Stimulated activated CD8-positive, alpha-beta memory T cell treated with anti-CD3 and anti-CD28 coated beads, Interleukin-12 subunit alpha, Interleukin-12 subunit beta, amount 100 ng/mL, for 4 hours (primary cell): ENCODE measurements at places on chromosomes 3 and 15.

- DNase-seq = no peak
These were observed 788 bp upstream of the DLG1 start for GRCh38 chr3:197298945-197299854.

GRCh38 chr15:27855137-27855536 lies 244.0 kb downstream of the OCA2 start:
- no peak for DNase-seq

DNA sequence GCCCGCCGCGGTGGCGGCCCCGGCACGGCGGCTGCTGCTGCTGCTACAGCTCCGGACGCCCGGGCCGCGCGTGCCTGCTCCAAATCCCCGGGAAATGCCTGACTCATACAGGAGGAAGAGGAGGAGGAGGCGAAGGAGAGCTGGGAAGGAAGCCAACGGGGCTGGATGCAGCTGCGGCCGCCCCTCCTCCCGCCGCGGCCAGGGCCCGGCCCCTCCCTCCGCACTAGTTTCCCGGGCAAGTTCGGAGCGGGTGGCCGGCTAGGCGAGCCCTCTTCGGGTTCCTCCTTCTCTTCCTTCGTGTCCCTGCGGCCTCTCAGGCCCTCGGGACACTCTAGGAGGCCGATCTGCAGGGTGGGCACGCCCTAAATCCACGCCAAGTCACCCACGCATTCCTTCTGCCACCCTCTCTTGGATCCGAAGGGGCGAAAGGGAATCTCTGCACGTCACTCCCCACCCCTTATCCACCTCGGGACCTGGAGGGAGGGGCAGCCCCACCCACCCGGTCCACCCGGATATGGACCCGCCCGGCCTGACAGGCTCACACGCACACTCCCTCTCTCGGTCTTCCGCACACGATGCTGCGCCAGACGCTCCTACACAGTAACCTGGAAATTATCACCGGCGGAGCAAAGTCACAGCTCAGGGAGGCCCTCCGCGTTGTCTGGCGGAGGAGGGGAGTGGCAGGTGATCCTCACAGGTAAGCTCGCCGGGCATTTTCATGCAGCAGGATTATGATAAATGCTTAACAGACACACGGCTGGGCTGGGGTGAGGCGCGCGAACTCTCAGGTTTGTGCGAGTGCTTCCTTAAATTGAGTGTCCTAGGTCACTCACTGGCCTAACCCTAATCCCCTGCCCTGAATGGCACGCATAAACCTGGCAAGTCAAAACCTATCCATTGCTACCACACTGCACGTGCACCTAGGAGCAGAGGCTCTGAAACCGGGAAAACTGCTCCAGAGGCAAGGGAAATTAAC lies at the start of the genes OSBPL10 and ZNF860:
TSS of gene OSBPL10 (minus strand) at position 57 of the 976 bp plus-strand sequence. CDS start 83 bp downstream, outside the sequence.
TSS of gene ZNF860 (plus strand) at position 545 of the 976 bp plus-strand sequence. CDS start 7,330 bp downstream, outside the sequence.
- no peak for DNase-seq

GRCh38 chr15:26323566-26323965 lies 449.3 kb downstream of the GABRB3 start:
- DNase-seq = no peak

GRCh38 chr15:90358124-90359033 lies 6.3 kb downstream of the ZNF774 start:
- no peak for DNase-seq

DNA sequence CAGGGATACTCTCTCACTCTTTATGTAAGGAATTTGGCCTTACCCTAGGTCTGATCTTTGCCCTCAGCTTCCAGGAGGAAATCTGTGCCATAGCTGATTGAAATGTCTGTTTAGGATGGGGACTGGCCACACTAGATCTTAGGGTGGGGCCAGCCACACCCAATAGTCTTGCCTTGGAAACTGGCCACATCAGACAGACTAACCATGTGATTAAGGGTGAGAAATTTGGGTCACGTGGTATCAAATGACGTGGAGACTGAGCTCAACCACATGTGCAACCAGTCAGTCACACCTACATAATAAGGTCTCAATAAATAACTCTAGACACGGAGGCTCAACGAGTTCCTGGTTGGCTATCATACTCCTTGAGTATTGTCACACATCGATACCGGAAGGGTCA lies 113.5 kb downstream of the CNTN3 start:
- no peak for DNase-seq

GRCh38 chr3:170766253-170766652 lies 103.7 kb downstream of the RPL22L1 start:
- DNase-seq = no peak

DNA sequence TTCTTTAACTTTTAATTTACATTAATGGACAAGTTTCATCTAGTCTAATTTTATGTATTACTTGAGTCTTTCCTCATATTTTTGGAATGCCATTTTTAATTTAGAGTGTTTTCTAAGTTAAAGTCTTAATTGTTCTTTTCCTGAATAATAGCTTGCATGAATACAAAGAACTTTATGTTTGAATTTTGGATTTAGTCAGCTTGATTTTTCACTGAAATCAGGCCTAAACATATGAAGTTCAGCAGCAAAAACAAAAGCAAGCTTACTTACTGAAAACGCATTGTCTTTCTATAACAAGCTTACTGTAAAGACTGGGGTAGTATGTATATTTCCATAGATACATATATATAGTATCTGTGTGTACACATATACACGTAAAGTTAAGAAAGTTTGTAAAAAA lies 126.0 kb downstream of the ZBTB20 start:
- no peak for DNase-seq

DNA sequence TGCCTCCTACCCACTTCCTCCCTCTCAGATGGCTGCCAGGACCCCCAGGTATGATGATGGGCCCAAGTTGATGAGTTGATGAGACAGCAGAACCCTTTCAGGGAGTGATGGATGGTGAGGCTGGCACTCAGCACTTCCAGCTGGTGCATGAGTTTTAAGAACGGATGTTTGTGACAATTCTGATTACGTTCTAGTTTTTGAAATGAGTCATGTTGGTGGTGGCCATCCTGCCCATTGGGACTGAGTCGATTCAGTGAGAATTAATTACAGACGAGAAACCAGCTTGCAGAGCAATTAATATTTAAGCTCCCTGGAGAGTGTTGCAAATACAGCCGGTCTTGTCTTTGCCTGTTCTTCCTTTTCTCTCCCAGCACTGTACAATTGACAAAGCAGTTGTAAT lies 56.9 kb upstream of the NR2C2 start:
- DNase-seq = no peak

DNA sequence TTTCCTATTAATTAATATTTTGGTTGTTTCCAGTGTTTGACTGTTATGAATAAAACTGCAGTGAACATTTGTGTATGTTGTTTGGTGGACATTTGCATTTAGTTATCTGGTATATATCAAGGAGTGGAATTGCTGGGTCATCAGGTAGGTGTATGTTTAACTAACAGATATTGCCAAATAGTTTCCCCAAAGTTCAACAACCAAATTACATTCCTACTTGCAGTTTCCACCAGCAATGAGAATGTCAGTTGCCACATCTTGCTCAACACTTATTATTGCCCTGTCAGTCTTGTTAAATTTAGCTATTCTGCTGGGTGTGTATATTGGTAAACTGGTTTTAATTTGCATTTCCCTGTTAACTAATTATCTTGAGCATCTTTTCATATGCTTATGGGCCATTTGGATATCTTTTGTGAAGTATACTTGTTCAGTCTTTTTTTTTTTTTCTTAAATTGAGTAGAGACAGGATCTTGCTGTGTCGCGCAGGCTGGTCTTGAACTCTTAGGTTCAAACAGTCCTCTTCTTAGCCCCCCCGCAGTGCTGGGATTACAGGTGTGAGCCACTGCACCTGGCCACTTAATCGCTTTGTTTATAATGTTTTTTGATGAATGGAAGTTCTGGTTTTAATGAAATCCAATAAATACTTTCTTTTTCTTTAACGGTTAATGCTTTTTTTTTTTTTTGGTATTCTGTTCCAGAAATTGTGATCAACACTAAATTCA lies 7.9 kb downstream of the FEM1B start:
- no peak for DNase-seq

GRCh38 chr3:128343287-128344051 lies 123.2 kb downstream of the DNAJB8 start:
- DNase-seq = no peak

- no peak for DNase-seq
These were observed 9.4 kb downstream of the TMOD2 start for GRCh38 chr15:51760805-51761204.

- DNase-seq = no peak
These were observed 28.0 kb upstream of the NDUFB4 start for GRCh38 chr3:120568202-120568531.

DNA sequence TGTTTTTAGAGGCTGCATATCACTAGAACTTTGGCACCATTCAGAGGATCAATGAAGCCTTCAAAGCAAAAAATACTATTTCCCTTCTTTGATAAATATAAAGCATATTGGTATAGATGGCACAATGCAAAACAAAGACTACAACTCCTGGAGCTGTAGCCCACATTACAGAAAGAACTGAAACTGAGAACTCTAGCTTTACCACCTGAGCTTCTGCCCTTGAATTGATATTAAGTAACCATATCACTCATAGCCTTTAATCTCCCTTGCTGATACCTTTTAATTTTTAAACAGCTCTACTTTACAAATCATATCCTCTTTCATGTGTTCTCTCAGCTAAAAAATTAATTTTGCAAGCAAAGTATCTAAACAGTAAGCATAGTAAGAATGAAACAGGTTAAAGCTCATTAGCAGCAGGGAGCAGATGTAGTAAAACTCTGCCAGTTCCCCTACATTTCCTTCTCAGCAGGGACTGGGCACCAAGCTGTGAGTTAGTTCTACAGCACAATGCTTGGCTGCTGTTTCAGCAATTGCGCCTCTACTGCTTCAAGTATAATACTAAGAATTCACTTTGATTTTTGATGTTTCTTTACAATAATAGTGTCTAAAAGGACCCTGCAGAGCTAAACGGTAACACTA lies 97.9 kb upstream of the NANOGP8 start:
- DNase-seq = no peak

GRCh38 chr3:52153389-52154096 lies 680 bp downstream of the POC1A start:
- no peak for DNase-seq

DNA sequence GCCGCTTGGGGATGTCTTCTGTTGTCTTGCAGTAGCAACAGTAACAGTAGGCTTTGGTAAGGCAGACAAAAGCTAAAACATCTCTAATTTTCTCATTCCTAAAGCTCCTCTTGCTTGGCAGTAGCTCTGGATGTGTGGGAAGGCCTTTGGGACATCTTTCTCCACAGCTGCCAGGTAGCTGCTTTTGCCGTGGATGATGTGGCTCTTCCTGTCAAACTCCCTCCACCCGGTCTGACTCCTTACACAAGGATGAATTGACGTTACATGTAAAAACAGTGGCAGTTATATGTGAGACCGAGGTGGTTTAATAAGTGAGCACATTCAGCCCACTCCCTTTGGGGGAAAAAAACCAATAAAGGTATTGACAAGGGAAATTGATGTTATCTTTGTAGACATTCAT lies 309.1 kb downstream of the TUSC7 start:
- no peak for DNase-seq
